ENCODE measurements at places on chromosomes 7 and 10. TPM values are rescaled to one million over a fixed set of nuclear protein-coding genes. Genes with fewer than 3 reads are reported as not detected.

The CYP3A4 gene
- total RNA-seq, result not detected

DNA sequence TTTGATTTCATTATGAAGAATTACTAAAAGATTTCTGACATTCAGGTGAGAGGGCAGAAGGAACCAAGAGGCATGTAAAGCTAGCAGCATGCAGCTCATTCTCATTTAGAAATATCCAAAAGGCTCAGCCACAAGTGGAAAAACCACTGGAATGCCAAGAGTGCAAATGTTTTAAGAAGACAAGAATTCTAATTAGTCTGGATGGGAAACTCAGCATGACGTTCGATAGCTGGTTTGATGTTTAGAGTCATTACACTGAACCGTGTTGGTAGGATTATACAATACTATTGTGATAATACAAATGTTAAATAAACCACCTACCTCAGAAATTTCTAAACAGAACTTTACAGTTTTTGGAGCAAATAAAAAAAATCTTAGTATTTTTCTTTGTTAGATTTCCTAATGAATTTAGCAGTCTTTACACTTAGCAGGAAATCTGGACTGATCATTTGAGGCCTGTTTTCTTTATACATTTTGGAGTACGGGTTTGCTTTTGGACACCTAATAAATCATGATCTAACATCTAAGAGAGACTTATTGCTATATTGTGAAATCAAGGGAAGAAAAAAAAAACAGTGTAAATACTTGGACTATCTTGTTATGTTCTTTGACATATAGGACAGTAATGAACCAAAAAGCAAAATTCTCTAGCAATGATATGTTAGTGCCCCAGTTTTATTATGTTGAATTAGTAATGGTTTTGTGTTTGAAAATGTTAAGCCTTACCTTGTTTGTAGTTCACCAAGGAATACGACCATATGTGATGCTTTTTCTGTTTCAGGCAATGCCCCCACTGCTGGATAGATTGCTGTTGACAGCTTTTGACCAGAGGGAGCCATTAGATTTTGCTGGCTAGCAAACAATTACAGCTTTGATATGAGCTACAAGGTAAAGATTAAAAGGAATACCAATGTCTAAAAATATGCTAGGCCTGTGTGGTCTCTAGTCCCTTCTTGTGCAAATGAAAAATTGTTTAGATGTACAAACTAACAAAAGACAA, 354.1 kb upstream of the SEMA3A start:
- DNase-seq, result no peak

- peak; percentile 44 for DNase-seq
These were observed 91.0 kb downstream of the ELMO1 start for GRCh38 chr7:37357637-37357996.

The CREB5 gene
- total RNA-seq, result 20.7 TPM

The FAM20C gene
- total RNA-seq, result 2.7 TPM

DNA sequence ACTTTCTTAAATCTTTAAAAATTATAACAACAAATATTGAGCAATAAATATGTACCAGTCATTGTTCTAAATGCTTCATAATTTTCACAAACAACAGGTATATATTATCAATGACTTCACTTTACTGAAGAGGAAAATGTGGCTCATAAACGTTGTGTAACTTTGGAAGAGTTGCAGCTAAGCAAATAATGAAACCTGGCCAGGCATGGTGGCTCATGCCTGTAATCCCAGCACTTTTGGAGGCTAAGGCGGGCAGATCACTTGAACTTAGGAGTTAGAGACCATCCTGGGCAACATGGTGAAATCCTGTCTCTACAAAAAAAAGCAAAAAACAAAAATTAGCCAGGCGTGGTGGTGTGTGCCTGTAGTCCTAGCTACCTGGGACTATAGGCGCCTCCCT, 71.9 kb upstream of the AMPH start:
- no peak for DNase-seq

The ARMH3 gene
- 12.4 TPM for total RNA-seq

DNA sequence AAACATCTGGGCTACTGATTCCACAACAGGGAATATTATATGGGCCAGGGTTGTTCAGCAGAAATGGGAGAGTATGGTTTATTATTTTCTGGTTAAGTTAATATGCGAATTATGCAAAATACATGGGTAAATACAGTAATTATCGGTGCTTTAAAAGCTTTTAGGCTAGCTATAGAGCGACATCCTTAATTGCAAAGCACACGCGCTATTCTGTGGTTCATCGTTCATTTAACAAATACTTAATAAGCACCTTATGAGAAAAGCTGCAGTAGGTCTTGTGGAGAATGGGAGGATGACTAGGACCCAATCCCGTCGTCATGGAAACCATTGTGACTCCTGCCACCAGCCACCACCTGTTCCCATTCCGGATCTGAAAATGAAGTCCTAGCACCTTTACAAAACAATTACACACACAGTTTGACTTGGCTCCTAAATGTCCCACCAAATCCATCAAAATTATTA, 623 bp upstream of the CEP41 start:
- no peak for DNase-seq

GRCh38 chr7:44977959-44978335, 868 bp downstream of the MYO1G start:
- DNase-seq, result no peak

The CAMK1D gene
- total RNA-seq, result 25.6 TPM

The CHCHD1 gene
- total RNA-seq, result 9.2 TPM

DNA sequence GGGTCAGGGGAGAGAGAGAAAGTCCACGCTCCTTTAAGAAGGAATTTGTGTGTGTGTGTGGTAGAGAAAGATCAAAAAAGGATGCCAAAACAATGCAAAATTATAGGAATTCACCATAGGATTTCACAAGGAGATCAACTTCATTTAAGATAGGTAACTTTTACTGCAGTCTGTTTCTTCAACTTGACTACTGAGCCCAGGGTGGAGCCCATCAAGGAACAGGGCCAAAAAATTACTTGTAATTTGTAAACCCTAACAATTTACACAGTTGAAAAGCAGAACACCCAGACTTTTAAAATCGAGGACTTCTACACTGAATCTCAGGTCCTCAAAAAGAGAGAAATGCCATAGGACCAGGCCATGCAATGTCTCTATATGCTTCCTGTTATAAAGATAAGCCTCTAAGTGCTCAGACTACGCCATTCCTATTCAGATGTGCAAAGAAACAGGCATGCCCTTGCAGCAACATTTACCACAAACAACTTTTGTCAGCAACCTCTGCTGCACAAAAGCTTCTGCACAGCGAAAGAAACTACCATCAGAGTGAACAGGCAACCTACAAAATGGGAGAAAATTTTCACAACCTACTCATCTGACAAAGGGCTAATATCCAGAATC, 10.6 kb upstream of the GIMAP4 start:
- DNase-seq, result no peak

The ADAM22 gene
- total RNA-seq, result 7.0 TPM

The ZNF467 gene
- total RNA-seq, result 3.5 TPM

DNA sequence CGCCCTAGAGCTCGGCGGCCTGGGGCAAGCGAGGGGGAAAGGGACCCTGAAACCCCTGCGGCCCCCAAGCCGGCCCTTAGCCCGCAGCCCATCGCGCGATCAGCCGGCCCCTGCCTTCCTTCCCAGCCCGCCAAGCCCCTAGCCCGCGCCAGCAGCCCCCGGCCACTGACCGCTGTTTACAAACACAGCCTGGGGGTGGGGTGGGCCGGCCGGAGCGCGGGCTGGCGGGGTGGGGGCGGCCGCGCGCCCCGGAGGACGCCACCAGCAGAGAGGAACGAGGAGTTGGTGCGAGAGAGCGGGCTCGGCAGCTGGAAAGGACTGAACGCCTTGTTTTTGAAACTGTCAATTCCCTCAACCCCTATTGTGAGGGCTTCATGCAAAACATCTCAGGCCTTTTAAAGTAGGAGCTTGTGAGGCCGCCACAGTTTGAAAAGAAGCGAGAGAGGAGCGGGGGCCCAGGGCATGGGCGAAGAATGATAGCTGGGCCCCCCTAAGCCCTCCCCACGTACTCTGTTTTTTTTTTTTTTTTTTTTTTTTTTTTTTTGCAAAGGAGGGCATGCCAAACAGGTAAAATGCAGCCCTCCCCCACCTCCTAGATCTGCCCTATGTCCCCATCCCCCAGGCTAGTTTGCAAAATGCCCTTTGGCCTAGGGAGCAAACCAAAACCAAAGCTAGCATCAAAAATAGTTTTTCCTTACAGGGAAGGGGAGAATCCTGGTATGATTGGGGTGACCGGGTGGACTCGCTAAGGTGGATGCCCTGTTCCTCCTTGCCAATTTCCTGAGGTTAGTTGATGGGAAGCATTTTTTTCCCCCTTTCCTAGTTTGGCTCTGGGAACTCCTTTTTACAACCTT, 15.0 kb downstream of the SKIDA1 start:
- no peak for DNase-seq

DNA sequence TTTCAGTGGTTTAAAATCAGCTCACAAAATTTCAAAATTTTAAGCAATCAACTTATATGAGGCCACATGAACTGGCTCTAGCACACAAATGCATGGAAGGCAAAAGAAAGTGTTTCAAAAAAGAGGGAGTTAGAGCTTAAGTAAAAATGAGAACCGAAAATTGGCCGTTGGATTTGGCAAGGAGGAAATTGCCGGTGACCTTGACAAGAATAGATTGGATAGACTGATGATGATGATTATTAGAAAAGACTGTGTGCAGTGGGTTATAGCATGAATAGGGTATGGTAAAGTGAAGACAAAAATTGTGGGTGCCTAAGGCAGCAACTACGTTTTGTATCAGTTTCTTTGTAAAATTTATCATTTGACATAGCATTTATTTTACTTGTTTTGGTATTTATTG, 175.7 kb downstream of the SEMA3D start:
- no peak for DNase-seq

The ANK3 gene
- 3.2 TPM for total RNA-seq

DNA sequence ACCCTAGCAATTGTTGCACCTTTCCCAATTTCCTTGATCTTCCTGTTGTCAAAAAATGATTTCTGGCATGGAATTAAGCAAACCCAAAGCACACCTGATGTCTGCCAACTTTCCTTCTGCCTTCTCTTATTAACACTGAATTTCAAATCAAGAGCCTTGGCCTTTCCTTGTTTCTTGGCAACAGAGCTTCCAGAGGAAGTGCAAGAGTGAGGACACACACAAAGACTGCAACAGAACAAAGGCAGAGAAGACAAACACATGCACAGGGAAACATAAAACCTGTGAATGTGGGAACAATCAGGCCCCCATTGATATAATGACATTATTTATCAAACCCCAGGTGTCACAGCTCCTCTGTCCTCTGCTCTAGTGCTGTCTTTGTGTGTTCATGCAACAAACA, 73.0 kb upstream of the IL6 start:
- DNase-seq, result no peak

GRCh38 chr10:109934958-109935793, 11.9 kb upstream of the XPNPEP1 start:
- DNase-seq, result no peak

DNA sequence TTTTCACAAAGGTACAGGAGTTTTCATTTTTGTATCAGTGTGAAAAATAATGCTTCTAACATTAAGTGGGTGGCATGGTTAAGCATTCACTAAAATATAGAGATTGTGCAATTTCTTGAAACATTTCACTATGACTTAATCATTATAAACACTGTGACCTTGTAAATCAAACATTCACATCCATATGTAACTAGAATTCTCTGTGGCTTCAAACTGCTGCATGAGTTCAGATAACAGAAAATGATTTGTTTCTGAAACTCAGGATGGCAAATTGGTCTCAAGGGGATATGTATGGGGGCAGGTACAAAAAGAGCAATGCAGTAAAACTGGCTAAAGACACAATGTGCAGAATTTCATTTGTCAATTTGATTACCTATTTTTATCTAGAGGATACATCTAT, 3.8 kb downstream of the FAM133B start:
- DNase-seq, result no peak

The DKK1 gene
- 0.27 TPM for total RNA-seq

GRCh38 chr7:108358553-108358952, 97.7 kb downstream of the NRCAM start:
- no peak for DNase-seq

GRCh38 chr10:37667736-37668135, 189.7 kb downstream of the ZNF248 start:
- no peak for DNase-seq

Data from hematopoietic multipotent progenitor cell (in vitro differentiated cells).